ENCODE measurements at places on chromosomes 11 and 22. TPM values are rescaled to one million over a fixed set of nuclear protein-coding genes. Genes with fewer than 3 reads are reported as not detected.

HPS5 gene
- total RNA-seq: 86.7 TPM

TRPM5 gene
- not detected for total RNA-seq

OR51B5 gene
- total RNA-seq: 3.1 TPM

POLD3 gene
- 27.9 TPM for total RNA-seq

PSMC3 gene
- 135 TPM for total RNA-seq

OSBP2 gene
- total RNA-seq: 62.3 TPM

MUC5AC gene
- not detected for total RNA-seq

VWA5A gene
- total RNA-seq: 4.1 TPM

LRRC74B gene
- 0.31 TPM for total RNA-seq

F2 gene
- total RNA-seq: 0.63 TPM

All from parietal lobe (tissue), 2 donors.